ENCODE measurements at places on chromosomes 7 and 10.

DNA sequence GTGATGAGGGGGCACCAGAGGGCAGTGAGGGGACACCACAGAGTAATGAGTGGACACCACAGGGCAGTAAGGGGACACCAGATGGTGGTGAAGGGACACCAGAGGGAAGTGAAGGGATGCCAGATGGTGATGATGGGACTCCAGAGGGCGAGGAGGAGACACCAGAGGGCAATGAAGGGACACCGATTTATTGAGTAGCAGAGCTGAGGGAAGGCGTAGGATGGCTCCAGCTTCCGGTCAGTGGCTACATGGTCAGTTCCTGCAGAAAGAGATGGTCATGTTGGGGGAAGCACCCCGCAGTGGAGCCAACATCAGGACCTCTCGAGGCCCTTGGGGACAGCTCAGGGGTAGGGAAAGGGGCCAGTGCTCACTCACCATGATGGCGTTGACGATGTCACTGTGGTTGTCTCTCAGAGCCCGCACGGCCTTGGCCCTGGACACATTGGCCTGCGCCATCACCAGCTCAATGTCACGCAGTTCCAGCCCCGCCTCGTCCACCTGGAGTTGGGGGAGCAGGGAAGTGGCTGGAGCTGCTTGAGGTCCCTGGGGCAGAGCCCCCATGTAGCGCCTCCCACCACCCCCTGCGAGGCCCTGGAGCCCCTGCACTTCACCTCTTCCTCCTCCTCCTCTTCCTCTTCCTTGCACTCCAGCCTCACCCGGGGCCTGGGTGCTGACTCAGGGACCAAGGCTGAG is 8.4 kb downstream of the NACAD start:
- no peak for DNase-seq

DNA sequence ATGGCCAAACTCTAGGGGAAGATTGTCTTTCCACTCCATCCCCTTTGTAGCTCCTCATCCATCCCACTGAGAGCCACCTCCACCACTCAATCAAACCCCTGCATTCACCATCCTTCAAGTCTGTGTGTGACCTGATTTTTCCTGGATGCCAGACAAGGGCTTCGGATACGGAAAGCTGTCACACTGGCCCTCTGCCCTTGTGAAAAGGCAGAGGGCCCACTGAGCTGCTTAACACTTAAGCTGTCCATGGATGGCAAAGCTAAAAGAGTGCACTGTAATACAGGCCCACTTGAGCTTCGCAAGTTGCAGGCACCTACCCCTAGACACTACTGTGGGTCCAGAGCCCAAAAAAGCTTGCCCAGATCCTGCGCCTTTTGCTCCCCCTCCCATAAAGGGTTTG is 237.2 kb downstream of the MAGI2 start:
- no peak for DNase-seq

GRCh38 chr7:122100021-122100420 is 44.0 kb downstream of the AASS start:
- no peak for DNase-seq

GRCh38 chr7:1225441-1226185 is 7.1 kb upstream of the UNCX start:
- no peak for DNase-seq

DNA sequence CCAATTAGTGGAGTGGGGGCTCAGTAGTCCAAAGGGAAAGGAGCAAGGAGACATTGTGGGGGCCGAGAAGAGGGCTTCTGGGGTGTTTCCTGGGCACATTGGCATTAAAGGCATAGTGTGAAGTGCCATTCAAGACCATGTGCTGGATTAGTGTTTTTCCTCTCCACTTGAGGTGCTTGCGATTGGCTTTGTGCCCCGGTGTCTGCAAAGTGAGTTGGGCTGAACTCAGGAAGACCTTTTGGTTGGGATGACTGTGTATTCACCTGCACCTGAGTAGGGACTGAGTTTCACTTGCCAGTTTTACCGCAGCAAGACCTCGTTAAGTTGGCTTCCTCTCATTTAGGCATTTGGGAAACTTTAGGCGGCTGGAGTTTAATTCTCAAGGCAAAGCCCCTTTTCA is 73.0 kb downstream of the TCF7L2 start:
- DNase-seq = no peak

- DNase-seq = no peak
These were observed 163.1 kb downstream of the UBE2H start for GRCh38 chr7:129789652-129790051.

GRCh38 chr10:133040198-133040597 is 47.5 kb upstream of the ADGRA1 start:
- DNase-seq = no peak

GRCh38 chr7:26060733-26061677 is 91.0 kb upstream of the NFE2L3 start:
- DNase-seq = peak; percentile 77

DNA sequence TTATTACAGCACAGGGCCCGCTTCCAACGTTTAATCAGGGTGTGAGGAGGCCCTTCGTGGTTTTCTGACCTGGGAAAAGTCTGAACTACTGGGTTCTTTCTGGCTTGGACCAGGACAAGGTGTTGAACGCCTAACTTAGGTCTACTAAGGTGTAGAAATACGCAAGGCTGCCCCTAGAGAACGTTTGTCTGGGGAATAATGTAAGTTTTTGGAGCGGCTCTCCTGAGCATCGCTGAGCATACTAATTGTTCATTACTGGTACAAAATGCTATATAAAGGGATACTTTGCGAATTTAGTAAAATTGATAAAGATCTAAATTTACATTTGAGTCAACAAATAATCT is 32.4 kb upstream of the TOMM7 start:
- DNase-seq = no peak
